ENCODE measurements at places on chromosomes 5 and 9.

GRCh38 chr9:73149371-73150067 is 2.1 kb upstream of the ANXA1 start:
- peak; percentile 67 for DNase-seq

- DNase-seq: no peak
Observed at GRCh38 chr5:33764786-33765185, 127.0 kb downstream of the ADAMTS12 start.

- no peak for DNase-seq
Observed at GRCh38 chr5:41065691-41066335, 5.3 kb downstream of the MROH2B start.

GRCh38 chr5:59133764-59134261 is 550.9 kb downstream of the RAB3C start:
- peak; percentile 75 for DNase-seq

- DNase-seq: no peak
Observed at GRCh38 chr9:89635816-89636215, 31.0 kb downstream of the GADD45G start.

- DNase-seq: no peak
Observed at GRCh38 chr9:75903785-75904360, 13.4 kb downstream of the PCSK5 start.

DNA sequence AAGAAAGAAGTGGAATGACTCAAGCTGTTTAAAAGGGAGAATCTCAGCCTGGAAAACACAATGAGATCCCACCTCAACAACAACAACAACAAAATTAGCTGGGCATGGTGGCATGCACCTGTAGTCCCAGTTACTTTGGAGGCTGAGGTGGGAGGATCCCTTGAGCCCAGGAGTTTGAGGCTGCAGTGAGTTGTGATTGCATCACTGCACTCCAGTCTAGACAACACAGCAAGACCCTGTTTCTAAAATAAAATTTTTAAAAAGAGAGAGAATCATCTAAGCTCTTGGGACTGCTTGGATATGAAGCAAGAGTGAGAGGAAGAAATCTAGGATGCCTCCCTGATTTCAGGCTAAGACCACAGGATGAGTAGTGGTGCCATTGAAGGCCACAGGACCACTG is 47.4 kb upstream of the KIF2A start:
- no peak for DNase-seq

- DNase-seq: no peak
Observed at GRCh38 chr5:170097934-170098333, 7.8 kb upstream of the FOXI1 start.

- DNase-seq: peak; percentile 67
Observed at GRCh38 chr9:127505396-127506116, 54.2 kb downstream of the LRSAM1 start.

- no peak for DNase-seq
Observed at GRCh38 chr9:74810200-74810599, 77.5 kb downstream of the TRPM6 start.

All from GM03348 (cell line).